SK-N-SH (cell line): ENCODE measurements at places on chromosomes 5 and 9.

DNA sequence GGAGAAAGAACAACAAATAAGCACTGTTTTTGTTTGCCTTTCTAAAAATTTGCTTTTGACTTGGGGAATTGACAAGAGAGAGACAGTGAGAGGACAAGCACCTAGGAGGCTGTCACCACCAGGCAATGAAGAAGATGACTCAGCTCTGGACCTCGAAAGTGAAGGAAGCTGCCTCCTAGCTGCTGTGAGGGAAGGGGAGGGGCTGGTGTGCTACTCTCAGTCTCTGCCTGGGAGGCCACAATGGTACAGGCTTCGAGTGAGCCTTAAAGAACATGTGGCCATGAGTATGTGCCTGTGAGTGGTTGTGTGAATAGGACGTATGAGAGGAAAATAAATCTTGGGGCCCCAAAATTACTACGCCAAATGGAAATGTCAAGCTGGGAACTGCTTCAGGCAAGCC, 7.1 kb upstream of the PLK2 start:
- DNase-seq: no peak

DNA sequence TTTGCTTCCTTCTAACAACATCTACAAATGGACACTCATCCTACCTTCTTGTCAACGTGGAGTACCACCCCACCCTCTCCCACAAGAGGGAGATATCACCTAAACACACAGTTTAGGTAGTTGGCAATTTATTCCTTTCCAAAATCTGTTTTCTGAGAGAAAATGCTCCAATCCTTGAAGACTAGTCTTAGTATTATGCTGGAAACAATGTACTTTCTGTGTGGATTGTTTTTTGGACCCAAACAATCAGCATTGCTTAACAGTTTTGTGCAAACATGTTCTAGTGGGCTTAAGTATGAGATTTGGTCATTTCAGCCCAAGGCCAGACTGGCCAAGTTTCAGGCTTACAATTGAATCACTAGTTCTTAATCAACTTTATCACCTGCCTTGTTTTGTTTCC, 359.1 kb downstream of the ARHGEF28 start:
- DNase-seq: peak; percentile 22

- no peak for DNase-seq
Observed at GRCh38 chr5:161600156-161600555, 53.6 kb upstream of the GABRB2 start.

DNA sequence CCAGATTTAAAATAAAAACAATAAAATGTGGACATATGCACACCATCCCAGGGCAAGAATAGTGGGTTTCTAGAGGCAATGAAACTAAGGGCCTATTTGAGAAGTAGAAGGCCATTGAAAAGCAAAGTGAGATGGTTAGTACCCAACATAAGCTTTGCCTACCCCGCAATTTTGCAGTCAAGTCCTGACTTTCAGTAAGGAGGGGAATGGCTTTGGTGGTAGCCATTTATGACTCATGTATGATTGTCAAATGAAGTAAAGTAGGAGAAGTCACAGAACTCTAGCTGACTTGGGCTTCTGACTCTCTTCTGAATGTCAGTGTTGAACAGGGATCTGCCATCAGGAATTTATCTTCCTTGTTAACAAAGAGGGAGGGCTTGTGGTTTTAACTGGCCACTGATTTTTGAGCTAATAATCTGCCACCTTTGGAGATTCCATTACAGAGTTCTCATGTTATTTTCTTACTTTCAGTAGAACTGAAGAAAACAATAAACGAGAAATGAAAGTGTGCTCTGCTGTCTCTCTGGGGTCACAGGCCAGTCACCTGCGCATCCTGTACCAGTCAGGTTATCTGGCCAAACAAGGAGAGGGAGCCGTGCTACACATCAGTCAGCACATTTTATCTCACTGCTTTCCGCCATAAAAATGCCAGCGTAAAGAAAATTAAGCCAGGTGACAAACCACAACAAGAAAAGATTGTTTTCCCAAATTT, 14.3 kb upstream of the SNCAIP start:
- DNase-seq: no peak

- no peak for DNase-seq
Observed at GRCh38 chr5:53469946-53470687, 10.3 kb upstream of the FST start.

- peak; percentile 54 for DNase-seq
Observed at GRCh38 chr9:88173378-88173999, 35.2 kb upstream of the SPATA31C2 start.

- no peak for DNase-seq
Observed at GRCh38 chr5:103829585-103829984, 267.0 kb upstream of the NUDT12 start.

DNA sequence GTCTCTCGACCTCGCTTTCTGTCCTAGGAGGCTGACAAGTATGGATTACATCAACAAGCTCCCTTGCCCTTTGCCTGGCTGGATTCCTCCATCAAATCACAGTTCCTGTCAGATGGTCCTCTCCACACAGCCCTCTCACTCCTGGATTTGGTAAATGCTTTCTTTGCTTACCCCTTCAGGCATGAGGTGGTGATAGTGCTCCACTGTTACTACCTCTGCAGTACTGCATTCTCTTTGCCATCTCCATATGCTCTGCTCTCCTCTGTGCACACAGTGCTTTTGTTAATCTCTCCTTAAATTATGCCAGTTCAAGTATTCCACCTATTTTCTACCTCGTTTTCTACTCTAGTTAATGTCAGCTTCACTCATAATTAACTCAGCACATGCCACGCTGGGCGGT, 279.2 kb downstream of the DMAC1 start:
- DNase-seq: no peak

- DNase-seq: no peak
Observed at GRCh38 chr9:70481471-70481870, 67.0 kb upstream of the KLF9 start.

DNA sequence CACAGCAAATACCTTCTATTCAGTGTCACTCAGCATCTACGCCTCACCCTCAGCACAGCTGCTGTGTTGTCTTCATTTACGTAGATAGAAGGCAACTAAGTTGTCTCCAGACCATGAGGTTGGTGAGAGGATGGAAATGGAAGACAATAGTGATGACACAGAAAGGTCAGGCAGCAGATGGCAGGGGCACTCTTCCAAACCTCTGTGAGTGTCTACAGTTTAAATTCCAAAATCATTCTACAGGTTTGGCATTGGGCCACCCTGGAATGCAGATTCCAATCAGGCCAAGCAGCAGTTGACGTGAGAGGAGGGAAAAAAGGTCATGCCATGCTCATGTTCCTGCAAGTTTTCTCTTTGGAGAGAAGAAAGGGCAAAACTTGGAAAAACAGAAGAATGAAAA, 68.7 kb upstream of the ADAMTSL1 start:
- DNase-seq: no peak

GRCh38 chr9:34195143-34195542, 16.3 kb downstream of the UBAP1 start:
- no peak for DNase-seq

DNA sequence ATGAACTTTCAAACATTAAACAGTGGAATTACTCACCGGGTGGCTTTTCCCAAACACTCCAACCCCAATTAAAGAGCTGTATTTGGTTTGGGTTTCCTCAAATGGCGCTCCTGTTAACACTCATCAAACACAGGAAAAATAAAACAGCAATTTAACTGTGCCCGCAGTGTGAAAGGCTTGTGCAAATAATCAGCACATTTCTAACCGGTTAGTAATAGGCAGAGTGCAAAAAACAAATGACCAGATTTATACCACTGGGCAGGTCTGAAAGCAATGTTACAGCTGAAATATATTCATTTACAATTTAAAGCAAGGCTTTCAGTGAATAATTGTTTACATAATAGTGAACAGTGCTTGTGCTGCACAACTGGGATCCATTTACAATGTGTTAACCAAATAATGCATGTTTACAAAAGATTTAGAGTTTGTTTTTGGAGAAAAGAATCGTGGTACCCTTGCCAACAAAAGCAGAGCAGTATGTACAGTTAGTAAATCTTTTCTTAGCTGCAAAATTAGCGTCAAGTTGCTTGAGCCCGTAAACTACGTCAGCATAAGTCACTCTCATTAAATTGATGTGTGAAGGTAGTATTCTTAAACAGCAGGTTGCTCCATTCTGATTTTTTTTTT, 662.9 kb upstream of the ZNF608 start:
- no peak for DNase-seq

GRCh38 chr9:96574931-96575351, 44.7 kb downstream of the CDC14B start:
- DNase-seq: no peak

DNA sequence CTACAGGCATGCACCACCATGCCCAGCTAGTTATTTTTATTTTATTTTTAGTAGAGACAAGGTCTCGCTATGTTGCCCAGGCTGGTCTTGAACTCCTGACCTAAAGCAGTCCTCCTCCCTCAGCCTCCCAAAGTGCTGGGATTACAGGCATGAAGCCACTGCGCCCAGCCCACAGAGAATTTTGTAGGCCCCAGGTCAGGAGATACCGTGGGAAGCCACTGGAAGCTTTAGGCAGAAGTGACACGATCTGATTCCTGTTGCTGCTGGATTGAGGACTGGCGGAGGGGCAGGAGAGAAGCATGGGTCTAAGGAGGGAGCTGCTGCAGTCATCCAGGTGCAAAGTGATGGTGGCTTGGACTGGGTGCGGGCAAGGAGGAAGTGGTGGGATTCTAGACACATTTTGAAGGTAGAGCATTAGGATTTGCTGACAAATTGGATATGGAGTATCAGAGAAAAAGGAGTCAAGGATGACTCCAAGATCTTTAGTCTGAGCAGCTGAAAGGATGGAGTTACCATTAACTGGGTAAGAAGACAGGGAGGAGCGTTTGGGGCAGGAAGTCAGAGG, 20.7 kb downstream of the TCF7 start:
- DNase-seq: no peak

DNA sequence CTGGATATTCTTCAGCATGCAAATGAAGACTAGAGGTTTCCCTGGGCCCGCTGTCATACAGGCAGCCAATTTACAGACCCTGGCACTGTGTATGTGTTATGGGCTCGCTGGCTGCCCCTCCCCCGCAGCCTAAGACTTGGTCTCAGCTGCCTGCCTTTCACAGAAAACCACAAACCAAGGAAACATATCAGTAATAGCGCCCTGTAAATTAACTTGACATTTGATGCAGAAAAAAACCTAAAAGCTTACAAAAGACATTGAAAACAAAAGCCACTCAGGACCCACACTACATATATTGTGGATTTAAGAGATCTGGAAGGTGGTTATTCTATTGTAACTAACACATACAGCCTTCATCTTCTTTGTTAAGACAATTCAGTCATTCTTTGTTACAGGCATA, 287.0 kb upstream of the TMEM161B start:
- DNase-seq: no peak

DNA sequence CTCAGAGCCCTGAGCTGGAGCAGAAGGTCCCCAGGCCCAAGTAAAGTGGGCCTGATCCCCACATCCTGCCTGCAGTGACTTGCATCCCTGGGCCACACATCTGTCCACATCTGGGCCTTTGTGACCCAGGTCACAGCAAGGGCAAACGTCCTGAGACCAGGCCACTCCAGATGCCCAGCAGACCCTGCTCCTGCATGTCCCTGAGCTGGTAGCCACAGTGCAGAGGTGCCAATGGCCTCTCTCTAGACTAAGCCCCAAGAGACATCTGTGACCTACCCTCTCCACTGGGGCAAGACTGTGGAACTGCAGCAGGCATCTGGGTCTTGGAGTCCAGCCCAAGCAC, 2.5 kb downstream of the FLT4 start:
- peak; percentile 16 for DNase-seq
